Substantia nigra (tissue), 51 donors: ENCODE measurements at places on chromosomes 2 and 18.

- DNase-seq = no peak
These were observed 56.8 kb upstream of the ST3GAL5 start for GRCh38 chr2:85945586-85945985.

- no peak for DNase-seq
These were observed 38.1 kb downstream of the ME2 start for GRCh38 chr18:50917021-50917420.

GRCh38 chr2:17614174-17614930, 73.9 kb downstream of the VSNL1 start:
- no peak for DNase-seq

- no peak for DNase-seq
These were observed 152.1 kb upstream of the CCDC150 start for GRCh38 chr2:196487417-196487816.

GRCh38 chr18:11828786-11829432, 22.3 kb upstream of the CHMP1B start:
- DNase-seq = no peak

- no peak for DNase-seq
These were observed 1.4 kb downstream of the LAMA1 start for GRCh38 chr18:7116001-7116730.

DNA sequence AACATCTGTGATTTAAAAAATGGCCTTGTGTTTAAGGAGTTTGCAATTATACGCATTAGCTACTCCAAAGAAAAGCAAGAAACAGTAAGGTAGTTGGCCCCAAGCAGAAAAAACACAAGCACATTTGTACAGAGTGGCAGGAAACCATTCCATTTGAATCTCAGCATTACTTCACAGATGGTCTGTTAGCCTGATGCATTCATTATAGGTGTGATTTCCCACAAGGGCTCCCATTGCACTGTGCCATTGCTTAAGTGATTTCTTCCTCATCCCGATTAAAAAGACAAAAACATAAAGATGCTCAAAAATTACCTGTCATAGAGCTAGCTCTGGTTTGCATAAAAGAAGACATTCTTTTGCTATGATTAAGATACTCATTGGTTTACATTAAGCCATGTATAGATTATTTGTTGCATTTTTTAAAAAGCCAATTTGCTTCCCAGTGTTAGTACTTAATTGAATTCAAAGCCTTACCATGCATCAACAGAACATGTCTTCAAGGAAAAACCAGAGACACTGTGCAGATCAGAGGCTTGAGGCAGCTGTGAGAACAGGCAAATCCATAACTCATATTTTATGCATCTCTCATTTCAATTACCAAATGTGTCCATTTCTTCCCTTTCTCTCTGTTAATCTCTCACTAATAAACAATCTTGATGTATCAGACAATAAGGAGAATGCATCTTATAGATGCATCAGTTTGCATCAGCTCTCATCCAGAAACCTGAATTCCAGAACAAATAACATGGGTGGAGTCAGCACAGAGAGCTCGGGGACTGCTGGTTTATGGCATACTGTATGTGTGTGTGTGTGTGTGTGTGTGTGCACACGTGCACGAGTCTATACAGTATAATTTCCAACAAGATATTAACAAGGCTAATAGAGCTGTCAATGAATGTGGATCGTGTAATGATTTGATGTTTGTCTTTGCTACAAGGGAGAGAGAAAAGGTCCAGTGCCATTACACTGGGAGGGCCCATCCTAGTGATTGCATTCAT, 558.6 kb upstream of the HS6ST1 start:
- no peak for DNase-seq

DNA sequence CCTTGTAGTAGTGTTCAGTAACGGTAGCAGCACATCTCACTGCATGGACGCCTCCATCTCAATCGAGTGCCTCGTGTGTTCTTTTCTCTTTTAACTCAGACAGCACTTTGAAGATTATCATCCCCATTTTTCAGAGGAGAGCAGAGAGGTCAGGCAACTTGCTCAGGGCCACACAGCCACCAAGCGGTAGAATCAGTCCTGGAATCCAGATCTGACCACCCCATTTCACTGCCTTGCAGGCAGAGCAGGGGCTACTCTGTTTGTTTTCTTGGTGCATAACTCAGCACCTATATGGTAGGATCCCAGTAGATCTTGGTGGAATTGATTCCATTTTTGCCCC, 129.5 kb downstream of the SMAD7 start:
- no peak for DNase-seq

- no peak for DNase-seq
These were observed 29.9 kb downstream of the SESTD1 start for GRCh38 chr2:179234658-179235240.

- DNase-seq = no peak
These were observed 49.9 kb downstream of the ALPK2 start for GRCh38 chr18:58578835-58579560.

DNA sequence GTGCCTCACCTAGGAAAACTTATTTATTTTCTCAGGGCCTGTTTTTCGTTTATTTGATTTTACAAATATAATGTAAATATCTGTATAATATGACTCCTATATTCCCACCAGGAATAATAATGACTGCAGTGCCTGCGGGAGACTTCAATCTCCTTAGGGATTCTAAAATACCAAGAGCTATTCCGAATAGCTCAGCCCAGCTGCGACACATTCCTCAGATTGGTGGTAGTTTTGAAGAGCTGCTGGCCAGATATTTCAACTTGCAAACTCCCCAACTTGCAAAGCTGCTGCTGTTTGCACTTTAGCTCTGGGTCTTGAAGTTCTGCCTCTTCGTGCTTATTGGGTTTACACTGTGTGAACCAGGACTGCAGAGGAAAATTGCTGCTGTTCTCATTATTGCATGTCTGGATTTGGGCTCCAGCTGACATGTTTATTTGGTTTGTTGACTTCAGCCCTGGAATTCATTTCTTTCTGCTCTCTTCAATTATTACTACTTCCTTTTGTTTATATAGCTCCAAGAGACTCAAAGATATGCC, 480.2 kb upstream of the CHST9 start:
- no peak for DNase-seq

DNA sequence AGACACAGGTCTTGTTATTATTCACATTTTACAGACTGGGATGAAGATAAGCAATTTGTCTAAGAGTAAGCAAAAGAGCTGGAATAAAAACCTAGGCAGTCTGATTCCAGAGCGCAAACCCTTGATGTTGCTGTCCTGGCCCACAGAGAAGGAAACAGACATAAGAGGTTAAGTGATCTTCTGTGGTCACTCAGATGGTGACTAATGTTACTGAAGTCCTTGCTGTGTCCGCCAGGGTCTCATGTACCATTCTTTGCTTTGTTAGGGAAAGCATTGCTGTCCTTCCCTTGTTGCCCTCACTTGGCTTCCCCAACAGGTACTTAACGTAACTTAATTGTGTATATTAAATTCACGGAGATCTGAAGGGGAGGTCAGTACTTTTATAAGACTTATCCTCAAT, 14.9 kb upstream of the FAP start:
- DNase-seq = no peak

DNA sequence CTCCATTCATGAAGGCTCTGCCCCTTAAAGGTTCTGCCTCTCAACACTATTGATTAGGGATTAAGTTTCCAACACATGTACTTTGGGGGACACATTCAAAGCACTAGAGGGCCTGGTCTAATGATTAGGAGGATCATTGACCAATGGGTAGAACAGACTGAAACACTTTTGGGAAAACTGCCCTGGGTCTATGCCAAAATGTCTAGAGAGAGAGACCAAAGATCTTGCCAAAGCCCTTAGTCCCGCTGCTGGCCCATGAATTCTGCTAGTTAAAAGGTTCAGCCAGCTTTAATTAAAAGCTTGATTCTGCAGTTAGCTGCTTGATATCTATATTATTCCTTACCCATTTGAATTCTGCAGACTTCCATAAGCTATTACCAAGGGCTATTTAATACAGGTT, 613.2 kb downstream of the SLC4A3 start:
- DNase-seq = no peak

GRCh38 chr2:99674090-99674489, 184.3 kb upstream of the REV1 start:
- no peak for DNase-seq

DNA sequence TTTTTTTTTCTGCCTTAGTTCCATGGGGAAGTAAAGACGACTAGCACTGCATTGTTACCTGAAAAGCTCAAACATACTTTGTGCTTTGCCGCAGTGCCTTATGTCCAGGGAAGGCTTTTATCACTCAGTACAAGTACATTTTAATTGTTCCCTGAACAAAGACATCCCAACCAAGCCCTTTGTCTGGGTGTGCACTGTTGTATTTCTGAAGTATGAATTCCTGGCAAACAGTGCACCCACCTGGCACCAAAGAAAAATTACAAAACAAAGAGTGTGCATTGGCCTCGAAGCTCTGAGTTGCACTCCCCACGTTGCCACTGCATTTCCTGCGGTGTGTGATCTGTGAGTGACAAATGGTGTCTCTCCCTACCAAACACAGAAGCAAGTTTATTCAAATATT, 858.5 kb upstream of the PIK3C3 start:
- no peak for DNase-seq

- DNase-seq = peak; percentile 6
These were observed 2.0 kb downstream of the TCF4 start for GRCh38 chr18:55585920-55586561.

GRCh38 chr2:54903736-54904554, 146.3 kb downstream of the RTN4 start:
- no peak for DNase-seq

- DNase-seq = no peak
These were observed 7.2 kb downstream of the POMC start for GRCh38 chr2:25161055-25161781.

- DNase-seq = no peak
These were observed 69.1 kb downstream of the LRRFIP1 start for GRCh38 chr2:237696461-237696860.

DNA sequence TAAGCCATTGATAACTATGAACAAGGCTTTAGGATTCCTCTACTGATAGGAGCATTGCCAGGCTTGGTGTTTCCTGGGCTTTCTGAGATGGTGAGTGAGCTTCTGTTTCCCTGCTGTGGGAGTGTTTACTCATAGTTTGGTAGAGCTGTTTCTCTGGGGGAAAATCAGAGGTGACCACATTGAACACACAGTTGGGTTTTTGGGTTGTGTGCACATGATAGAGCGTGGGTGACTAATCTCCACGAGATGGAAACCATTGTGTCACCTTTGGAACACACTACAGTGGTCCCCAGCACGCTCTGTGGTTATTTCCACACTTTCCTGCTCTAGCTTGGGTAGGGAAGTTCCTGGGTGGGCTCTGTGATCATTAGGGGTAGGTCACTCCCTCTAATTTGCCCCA, 5.4 kb downstream of the IL1R1 start:
- DNase-seq = no peak

DNA sequence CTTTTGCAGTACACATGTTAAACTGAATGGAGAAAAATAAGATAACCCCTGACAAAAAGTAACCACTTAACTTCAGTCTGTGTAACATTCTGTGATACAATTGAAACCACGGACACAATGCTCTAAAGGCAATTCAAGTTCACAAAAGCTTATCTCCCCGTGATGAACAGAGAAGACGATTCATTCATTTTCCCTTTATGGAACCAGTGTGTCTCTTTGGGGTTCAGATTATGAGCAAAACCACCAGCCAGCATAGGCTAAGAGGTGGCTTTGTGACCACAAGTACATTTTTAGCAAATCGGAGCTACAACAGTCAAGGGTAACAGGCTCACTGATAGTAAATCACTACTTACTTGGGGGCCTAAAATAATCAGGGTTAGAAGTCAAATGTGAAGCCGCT, 120.6 kb upstream of the SMAD7 start:
- no peak for DNase-seq

DNA sequence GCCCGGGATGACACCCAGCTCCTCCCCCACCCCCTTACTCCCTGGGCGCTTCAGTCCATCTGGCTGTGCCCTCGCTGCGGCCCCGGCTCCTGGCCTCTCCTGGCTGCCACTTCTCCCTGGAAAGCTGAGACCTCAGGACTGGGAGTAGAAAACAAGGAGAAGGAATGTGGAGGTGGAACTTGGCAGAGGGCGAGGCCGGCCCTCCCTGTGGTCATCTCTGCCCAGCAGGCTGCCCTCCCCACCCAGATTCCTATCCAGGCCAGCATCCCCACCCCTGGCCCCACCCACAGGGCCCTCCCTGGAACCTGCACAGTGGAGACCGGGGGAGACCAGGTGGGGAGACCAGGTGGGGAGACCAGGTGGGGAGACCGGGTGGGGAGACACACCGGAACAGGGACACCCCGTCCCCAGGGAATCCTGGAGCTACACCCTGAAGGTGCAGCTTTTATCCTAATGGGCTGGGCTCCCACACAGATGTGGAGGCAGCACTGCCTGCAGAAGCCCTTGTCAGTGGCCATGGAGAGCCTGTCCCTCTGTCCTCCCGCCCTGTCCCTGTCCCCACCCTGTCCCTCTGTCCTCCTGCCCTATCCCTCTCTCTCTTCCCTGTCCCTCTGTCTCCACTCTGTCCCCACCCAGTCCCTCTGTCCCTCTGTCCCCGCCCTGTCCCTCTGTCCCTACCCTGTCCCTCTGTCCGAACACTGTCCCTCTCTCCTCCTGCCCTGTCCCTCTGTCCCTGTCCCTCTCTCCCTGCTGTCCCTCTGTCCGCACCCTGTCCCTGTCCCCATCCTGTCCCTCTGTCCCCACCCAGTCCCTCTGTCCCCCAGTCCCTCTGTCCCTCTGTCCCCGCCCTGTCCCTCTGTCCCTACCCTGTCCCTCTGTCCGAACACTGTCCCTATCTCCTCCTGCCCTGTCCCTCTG, 157.1 kb downstream of the PXDN start:
- no peak for DNase-seq

DNA sequence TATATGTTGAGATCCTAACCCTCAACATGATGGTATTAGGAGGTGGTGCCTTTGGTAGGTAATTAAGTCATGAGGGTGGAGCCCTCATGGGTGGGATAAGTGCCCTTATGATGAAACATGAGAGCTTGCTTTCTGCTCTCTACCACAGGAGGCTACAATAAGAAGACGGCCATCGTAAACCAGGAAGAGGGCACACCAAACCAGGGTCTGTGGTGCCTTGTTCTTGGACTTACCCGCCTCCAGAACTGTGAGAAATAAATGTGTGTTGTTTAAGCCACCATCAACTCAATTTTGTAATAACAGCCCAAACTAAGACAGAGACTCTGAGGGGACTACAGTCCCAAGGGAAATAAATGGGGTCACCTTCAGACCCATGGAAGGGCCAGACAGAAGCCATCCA, 52.3 kb downstream of the IRS1 start:
- no peak for DNase-seq

GRCh38 chr2:134440336-134440909, 186.6 kb downstream of the MGAT5 start:
- no peak for DNase-seq

- DNase-seq = no peak
These were observed 335.2 kb downstream of the FBXO15 start for GRCh38 chr18:73812423-73812822.

DNA sequence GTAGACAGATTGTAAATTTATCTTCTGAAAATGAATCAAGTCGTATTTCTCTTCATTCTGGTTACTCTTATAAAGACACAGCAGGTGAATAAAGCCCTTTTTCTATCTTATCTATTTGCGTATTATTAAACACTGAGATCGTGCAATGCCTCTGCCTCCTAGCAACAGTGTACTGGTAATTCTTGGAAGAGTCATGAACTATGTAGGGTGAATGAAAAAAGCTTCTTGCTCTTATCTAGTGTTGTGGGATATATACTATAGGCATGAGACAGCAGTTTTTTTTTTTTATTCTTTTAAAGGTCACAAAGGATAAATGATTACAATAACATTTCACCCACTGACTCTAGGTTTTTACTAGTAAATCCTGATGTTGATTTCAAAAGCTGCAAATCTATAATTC, 324.2 kb downstream of the PDE11A start:
- DNase-seq = no peak
